ENCODE measurements at places on chromosomes 16 and 17.
A peak's percentile ranks its signal among the peaks of the same experiment; 100 is the strongest.

DNA sequence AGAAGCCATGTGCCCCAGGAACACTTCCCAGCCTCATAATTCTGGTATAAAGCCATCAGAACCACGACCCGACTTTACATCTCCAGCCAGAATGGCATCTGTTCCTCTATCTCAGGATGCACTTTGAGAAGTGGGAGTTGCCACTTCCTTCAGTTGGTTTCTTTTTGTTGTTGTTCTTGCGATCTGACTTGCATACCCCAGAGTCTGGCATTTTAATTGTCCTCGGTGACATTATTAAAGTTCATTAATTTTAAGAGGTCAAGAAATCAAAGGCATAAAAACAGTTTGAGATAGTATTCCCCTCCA, 13.5 kb downstream of the MARCHF10 start:
- DNase-seq = no peak

DNA sequence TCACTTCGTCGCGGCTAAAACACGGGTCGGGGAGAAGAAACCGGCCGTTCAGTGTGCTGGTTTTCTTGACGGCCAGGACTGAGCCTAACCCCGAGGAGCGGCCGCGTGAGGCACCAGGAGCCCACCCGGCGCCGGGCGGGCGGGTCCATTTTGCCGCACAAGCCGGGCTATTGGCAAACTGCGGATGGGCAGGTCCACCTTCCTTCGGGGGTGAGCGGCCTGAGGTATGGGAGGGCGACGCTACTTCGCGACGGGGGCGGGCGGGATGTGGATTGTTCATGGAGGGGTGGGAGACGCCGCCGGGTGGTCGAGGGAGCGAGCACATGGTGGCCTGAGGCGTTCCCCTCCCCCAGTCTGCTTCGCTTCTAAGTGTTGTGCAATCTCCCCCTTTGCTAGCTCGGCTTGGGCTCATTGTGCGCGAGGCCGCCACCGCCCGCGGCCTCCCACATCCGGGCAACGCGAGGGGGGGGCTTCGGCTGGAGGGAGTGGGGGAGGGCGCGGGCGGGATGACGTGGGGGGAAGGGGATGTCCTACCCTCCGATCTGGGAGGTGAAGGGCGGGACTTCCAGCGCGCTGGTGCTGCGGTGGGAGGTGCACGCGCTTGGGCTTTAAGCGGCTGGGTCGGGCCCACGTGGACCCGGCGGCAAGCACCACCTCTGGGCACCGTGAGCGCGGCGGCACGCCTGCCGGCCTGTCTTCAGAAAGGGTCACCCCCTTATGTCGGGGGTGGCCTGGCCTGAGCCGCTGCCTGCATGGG, 5.9 kb upstream of the CD68 start:
- DNase-seq = peak; percentile 90

GRCh38 chr16:3467921-3468320, 24.4 kb downstream of the NAA60 start:
- no peak for DNase-seq

GRCh38 chr17:5003214-5003867, 5.6 kb downstream of the KIF1C start:
- no peak for DNase-seq

- no peak for DNase-seq
Observed at GRCh38 chr17:57375040-57375769, 118.9 kb downstream of the MSI2 start.

DNA sequence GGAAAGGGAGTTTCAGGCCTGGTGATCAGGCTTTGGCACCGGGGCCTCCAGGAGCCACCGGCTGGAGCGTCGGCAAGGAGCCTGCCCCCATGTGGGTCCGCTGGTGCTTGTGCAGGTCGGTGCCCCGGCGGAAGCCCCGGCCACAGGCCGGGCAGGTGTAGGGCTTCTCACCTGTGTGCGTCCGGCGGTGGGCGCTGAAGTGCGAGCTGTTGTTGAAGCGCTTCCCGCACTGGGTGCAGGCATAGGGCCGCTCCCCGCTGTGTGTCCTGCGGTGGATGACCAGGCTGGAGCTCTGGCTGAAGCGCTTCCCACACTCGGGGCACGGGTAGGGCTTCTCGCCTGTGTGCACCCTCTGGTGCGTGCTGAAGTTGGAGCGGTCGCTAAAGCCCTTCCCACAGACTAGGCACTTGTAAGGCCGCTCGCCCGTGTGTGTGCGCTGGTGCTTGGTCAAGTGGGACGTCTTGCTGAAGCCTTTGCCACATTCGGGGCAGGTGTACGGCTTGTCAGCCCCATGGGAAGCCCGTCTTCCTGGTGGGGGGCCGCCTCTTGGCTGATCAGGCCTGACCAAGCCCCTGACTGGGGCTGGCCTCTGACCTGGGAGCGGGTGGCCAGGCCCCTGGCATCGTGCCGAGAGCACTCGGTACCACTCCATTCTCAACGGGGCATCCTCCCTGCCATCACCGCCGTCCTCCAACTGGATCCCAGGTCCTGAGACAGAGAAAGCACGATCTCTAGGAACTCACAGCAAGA, 14.4 kb downstream of the ZNF500 start:
- DNase-seq = no peak

GRCh38 chr17:59338498-59338897, 7.0 kb downstream of the YPEL2 start:
- no peak for DNase-seq

DNA sequence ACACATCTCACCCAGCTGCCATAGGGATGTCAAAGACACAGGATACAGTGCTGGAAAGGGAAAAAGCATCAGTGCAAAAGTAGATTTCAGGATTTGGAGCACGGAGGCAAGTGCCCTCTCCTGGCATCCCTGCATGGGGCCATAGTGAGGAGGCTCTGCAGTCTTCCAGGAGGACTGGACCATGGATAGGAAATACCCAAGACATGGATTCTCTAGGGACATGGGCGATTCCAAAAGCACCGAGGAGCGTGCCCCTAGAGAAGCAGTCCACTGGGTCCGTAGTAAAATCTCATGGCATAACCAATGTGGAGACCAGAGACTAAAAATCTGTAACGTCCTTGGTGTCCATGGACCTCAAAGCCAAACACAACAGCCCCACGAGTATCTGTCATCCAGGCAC, 818.2 kb downstream of the KCNJ18 start:
- DNase-seq = no peak

DNA sequence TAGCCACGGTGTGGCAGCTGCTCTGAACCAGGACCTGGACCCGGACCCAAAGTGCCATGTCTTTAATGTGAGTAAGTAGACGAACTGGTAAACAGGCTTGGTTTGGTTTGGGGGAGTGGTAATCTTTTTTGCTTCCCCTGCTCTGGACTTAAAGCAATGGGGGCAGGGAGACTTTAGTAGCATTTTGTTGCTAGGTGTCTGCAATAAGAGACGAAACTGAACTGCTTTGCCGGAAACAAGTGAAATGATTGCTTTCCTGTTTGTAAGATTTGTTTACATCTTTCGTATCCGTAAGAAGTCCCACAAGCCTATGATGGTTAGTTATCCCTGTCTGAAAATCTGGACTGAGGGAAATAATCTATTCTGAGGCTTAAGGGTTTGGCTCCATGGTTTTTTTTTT, 21.5 kb downstream of the PRCD start:
- DNase-seq = no peak

GRCh38 chr17:70171159-70171558, 1.8 kb downstream of the KCNJ2 start:
- no peak for DNase-seq

DNA sequence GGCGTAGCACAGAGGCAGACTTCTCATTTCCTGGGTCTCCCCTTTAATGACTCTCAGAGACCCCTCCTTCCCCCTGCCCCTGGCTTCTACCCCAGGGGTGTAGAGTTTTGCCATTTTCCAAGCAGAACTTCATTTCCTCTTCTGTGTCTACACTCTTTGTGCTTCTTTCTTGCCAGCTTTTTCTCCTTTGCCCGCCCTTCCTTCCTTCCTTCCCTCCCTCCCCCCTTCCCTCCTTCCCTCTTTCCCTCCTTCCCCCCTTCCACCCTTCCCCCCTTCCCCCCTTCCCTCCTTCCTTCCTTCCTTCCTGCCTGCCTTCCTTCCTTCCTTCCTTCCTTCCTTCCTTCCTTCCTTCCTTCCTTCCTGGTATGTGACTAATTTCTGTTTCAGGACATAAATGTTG, 47.0 kb downstream of the MAPT start:
- no peak for DNase-seq

DNA sequence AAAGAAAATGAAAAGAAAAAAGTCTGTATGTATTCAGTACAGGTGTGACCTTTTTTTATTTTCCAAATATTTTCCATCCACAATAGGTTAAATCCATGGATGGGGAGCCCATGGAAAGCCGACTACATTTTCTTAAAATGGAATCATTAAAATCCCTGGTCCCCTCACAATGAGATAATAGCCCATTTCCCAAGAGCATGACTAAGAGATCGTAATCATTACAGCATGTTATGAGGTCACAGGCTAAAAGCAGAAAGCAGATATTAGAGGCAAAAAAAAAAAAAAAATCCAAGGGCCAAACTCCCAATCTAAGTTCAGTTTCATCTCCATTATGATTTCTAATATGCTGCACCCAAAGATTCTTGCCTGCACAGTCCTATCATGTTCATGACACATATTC, 44.7 kb downstream of the CYTH1 start:
- DNase-seq = no peak

GRCh38 chr17:40265337-40265736, 22.3 kb upstream of the CDC6 start:
- no peak for DNase-seq

GRCh38 chr17:32636598-32637218, 149.9 kb downstream of the CDK5R1 start:
- no peak for DNase-seq

Data from stimulated activated CD4-positive, alpha-beta T cell treated with anti-CD3 and anti-CD28 coated beads, Interleukin-1b, Interleukin-23, amount 100 ng/mL, for 48 hours (primary cell).